Activated T-helper 1 cell treated with anti-CD3 and anti-CD28 coated beads, Interleukin-2, amount 50 U/mL, for 16 hours (primary cell): ENCODE measurements at places on chromosomes 16 and 17.

GRCh38 chr16:75301804-75302203, 50.4 kb upstream of the BCAR1 start:
- DNase-seq: no peak

GRCh38 chr17:21171309-21171922, 42.5 kb downstream of the TMEM11 start:
- DNase-seq: no peak

GRCh38 chr17:82228842-82229697, at the start of gene SLC16A3:
Gene SLC16A3 (plus strand): TSS chr17:82229042. CDS start chr17:82236009, 6,967 bp downstream.
- peak; percentile 53 for DNase-seq

GRCh38 chr17:13429201-13429600, 172.5 kb downstream of the HS3ST3A1 start:
- DNase-seq: no peak

GRCh38 chr16:76583466-76583865, 306.3 kb downstream of the CNTNAP4 start:
- no peak for DNase-seq

DNA sequence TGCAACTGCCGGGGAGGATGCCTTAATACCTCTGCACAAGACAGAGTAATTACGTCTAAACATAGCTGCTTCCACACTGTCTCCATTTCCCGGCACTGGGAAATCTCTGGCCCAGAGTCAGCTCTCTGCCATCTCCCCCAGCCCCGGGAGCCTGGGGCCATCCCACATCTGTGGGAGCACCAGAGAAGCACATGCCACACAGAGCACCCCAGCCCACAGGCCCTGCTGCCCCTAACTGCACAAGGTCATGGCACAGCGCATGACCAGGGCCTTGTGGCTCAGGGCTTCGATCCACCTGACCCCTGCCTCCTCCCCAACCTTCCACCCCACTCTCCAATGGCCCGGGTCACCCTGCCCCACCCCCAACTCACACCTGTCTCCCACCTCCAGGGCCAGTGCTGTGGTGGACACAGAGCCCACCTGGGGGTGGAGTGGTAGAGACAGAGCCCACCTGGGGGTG, 36.6 kb upstream of the RBFOX3 start:
- DNase-seq: no peak

- DNase-seq: no peak
Observed at GRCh38 chr16:76653390-76654026, 376.3 kb downstream of the CNTNAP4 start.

DNA sequence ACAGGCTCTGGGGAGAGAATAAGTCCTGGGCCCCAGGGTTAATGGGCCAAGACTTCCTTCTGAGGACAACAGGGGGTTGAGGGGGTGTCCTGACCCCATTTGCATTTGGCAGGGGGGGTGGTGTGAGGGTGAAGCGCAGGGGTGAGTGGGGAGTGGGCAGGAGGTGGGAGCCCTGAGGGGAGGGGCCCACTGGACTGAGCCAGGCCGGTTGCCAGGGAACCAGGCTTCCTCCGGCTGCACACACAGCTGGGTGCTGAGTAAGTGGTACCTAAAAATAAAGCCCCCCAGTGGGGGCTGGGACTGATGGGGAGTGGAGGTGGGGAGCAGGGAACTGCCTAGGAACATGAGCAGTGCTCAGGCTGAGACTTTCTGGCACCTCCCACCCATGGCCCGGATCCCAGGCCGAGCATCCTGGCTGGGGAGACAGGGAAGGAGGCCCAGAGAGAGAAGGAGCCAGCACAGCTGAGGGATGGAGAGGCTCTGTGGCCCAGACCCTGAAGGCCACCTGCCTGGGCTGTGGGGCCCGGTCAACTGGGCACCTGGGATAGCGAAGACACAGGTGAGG, 7.5 kb upstream of the RASD1 start:
- no peak for DNase-seq

- DNase-seq: no peak
Observed at GRCh38 chr17:39628655-39629493, 2.1 kb downstream of the PPP1R1B start.

GRCh38 chr16:66529475-66529874, 20.4 kb downstream of the TK2 start:
- DNase-seq: no peak

DNA sequence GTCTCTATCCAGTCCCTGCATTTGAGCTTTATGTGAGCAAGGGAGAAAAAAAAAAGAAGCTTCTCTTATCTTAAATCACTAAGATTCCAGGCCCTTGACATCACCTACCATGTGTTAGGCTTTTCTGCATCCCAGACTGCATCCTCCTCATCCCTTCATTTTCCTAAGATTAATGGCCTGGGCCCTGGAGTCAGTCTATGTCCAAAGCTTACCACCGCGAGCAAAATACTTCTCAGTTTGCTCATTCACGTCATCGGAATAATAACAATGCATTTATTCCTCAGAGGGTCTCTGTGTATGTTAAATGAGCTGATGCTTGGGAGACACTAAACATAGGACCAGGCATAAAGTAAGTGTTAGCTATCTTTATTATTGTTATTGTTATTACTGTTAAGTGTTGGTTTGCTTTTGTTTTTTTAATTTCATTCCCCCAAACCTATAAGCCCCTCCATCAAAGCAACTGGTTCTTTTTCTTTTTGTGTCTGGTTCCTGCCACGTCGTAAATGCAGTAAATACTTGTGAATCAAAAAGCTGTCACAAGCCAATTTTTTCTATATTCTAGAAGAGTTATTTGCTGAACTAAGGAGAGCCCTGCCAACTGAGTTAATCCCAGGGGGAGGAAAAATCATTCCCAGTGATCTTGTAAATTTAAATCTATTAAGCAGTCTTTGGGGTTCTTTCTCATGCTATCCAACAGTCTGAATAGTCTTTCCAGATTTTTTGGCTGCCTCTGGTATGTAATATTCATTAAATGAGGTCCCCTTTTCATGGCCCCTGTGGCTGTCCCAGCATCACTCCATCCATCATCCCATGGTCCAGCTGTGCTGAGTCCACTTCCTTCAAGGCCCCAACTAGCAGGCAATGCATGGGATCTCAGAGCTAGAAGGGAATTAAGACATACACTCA, 46.5 kb downstream of the VAT1L start:
- DNase-seq: no peak

- DNase-seq: no peak
Observed at GRCh38 chr17:22463110-22463850, 771.0 kb downstream of the KCNJ18 start.

GRCh38 chr16:86033016-86033474, 134.1 kb downstream of the IRF8 start:
- no peak for DNase-seq
